ENCODE measurements at places on chromosomes 4 and X.

GRCh38 chr4:78482281-78482680, 69.3 kb upstream of the ANXA3 start:
- DNase-seq, result no peak

- no peak for DNase-seq
Measured at GRCh38 chrX:14554131-14554715, 24.9 kb downstream of the GLRA2 start.

DNA sequence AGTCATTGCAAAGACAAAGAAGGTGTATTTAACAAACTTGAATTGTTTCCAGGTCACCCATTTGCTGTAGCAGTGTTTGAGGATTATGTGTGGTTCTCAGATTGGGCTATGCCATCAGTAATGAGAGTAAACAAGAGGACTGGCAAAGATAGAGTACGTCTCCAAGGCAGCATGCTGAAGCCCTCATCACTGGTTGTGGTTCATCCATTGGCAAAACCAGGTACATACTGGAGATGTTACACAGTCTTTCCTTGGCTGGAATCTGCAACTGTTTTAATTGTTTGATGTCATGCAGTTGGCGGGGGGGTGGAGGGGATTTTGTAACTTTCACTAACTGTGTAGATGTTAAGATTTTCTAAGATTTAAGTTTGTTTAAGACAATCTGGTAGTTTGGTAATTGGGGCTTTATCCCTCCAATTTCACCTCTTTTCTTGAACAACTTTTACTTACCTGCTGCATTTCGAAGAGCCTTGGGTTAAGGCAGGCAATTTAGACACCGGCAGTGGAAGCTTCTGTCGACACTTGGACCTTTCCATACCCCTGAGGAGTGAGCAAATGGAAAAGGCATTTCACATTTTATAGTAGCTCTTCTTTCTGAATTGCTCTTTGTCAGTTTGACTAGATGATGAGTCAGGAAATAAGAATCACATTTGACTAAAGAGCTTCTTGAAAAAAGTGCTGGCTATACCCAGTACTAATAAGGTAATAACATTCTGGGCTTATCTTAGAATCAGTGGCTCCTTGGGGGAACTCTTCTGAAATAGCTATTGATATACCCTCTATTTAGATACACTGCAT, 67.4 kb downstream of the EGF start:
- DNase-seq, result no peak

DNA sequence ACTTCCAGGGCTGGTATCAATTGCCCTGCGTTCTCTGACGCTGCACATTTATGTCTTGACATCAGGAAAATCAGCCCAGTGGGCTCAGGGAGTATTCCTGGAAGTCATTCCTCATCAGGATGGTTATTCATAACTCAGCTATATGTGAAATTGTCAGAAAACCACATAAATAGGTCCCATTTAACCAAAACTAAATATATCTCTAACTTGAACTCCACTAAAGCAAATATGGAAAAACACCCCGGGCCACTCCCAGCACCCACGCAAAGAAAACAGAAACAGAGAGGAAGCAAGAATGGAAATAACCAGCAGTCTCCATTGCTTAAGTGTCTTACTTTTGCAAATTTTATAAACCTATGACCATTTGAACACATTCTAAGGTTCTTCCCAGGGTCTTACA, 112.0 kb downstream of the IRF2 start:
- DNase-seq, result no peak

DNA sequence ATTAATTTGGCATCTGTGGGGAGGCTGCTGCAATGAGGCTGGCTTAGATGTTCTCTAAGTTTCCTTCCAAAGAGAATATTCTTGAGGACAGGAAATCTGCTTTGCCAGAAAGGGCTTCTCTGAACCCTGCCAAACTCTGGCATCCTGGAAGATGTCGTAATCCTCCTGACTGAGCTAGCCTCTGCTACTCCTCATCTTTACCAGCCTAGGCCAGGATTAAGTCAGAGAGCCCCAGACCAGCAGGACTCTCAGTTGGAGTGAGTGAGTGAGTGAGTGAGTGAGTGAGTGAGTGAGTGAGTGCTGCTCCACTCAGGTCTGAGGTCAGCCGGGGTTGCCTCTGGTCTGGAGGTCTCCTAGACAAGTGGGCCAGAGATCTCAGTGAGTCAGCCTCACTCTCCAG, 104.9 kb upstream of the SOD3 start:
- DNase-seq, result no peak

GRCh38 chr4:1711571-1712215, 426 bp downstream of the SLBP start:
- no peak for DNase-seq

GRCh38 chr4:48295116-48295515, 25.5 kb upstream of the TEC start:
- DNase-seq, result no peak
